ENCODE measurements at places on chromosomes 2 and 18.

- DNase-seq, result no peak
These were observed 32.6 kb downstream of the ABCA12 start for GRCh38 chr2:215105607-215106354.

DNA sequence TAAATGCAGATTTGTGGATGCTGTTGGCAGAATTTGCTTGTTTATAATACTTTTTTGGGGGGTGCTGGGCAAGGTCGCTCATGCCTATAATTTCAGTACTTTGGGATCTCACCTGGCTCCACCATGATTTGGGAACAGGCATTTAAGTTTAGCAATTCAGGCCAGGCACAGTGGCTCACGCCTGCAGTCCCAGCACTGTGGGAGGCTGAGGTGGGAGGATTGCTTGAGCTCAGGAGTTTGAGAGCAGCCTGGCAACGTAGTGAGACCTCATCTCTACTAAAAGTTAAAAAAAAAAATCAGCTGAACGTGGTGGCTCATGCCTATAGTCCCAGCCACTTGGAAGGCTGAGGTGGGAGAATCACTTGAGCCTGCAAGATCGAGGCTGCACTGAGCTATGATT, 20.7 kb downstream of the TANC1 start:
- no peak for DNase-seq

GRCh38 chr2:100199421-100199820, 57.0 kb upstream of the AFF3 start:
- no peak for DNase-seq

- no peak for DNase-seq
These were observed 810.7 kb downstream of the LRRTM4 start for GRCh38 chr2:76711490-76711889.

- no peak for DNase-seq
These were observed 31.7 kb upstream of the COBLL1 start for GRCh38 chr2:164873210-164873908.

GRCh38 chr18:29586210-29586609, 1409.3 kb upstream of the CDH2 start:
- DNase-seq, result no peak

- no peak for DNase-seq
These were observed 155.2 kb downstream of the PXDN start for GRCh38 chr2:1588978-1589621.
